ENCODE measurements at places on chromosomes 13 and 19. TPM values are rescaled to one million over a fixed set of nuclear protein-coding genes. Genes with fewer than 3 reads are reported as not detected.

- no peak for DNase-seq
Measured at GRCh38 chr19:38911388-38912001, 491 bp downstream of the CCER2 start.

DNA sequence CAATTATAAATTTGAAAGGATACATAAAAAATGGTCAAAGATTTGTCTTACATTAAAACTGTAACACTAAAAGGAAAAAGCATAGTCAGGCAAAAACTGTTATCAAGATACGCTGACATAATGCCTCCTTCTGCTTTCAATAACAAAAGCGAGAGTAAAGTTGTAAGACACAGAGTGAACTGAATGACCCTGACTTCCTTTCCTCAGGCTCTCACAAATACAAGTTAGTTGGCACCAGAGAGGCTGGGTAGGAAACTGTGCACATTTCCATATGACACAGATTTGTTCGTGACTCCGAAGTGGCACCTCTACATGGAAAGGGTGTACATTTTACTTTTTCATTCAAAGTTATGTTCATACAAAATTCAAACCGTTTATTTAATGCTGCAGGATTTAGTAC, 15.4 kb downstream of the FGF14 start:
- DNase-seq, result no peak

DNA sequence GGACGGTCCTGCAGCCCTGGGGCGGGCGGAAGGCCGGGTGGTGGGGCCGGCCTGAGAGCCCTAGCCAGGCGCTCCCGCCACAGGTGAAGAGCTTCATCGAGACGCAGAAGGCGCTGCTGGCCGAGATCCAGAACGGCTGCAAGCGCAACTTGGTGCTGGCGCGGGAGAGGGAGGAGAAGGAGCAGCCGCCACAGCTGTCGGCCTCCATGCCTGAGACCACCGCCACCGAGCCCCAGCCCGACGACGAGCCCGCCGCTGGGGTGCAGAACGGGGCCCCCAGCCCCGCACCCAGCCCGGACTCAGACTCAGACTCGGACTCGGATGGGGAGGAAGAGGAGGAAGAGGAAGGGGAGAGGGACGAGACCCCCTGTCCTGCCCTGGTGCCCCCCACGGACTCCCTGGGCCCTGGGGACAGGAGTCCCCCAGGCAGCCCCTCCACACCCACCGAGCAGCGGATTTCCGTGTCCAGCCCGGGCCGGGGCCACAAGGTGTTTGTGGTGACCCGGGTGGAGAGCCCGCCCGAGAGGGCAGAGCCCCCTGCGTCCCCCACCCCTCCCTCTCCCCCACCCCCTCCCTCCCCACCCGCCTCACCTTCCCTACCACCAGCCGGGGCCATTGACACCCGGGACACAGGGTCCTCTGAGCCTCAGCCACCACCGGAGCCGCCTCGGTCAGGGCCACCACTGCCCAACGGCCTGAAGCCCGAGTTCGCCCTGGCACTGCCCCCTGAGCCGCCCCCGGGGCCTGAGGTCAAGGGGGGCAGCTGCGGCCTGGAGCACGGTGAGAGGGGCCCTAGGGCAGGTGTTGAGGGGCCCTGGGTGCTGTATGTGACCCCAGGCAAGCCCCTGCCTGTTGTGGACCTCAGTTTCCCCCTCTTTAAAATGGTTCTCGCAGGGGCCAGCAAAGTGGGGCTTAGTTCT, 15.3 kb downstream of the NKPD1 start:
- DNase-seq, result no peak

Gene MEDAG
- total RNA-seq, result not detected

Gene GFY
- total RNA-seq, result not detected

DNA sequence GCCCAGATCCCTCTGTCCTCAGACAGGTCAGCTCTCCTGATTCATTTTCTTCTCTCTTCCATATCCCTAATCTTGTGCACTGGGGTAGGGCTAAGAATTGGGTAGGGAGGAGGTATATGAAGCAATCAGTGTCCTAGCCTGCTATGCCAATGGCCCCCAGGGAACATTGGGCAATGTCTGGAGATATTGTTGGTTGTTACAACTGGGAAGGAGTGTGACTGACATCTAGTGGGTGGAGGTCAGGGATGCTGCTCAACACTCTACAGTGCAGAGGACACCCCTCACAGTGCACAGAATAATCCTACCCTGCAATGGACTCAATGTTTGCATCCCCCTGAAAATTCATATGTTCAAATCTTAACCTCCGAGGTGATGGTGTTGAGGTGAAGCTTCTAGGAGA, 57.5 kb downstream of the CPAMD8 start:
- DNase-seq, result no peak

DNA sequence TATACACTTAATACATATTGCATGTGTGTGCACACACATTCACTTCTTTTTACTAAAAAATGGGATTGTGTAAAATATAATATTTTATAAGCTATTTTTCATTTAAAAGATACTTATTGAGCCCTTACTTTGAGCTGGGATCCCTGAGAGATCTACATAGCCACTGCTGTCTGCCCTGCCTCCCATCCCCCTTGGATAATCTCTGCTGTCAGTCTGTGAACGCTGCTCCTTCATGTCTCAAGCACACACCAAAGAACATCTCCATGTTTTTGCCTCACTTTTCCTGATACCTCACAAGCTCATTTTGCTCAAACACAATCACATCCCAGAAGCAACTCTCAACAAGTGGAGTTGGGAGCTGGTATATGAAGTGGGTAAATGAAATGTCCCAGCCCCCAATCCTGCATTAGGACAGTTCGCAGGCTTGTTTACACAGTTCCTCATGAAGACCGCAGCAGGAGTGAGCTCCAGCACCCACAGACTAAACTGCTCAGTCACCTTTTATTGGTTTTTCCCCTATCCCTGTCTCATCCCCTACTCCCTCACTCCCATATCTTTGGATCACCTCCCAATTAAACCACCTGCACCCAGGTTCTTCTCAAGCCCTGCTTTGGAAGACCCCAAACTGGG, 108.3 kb upstream of the FRY start:
- no peak for DNase-seq

DNA sequence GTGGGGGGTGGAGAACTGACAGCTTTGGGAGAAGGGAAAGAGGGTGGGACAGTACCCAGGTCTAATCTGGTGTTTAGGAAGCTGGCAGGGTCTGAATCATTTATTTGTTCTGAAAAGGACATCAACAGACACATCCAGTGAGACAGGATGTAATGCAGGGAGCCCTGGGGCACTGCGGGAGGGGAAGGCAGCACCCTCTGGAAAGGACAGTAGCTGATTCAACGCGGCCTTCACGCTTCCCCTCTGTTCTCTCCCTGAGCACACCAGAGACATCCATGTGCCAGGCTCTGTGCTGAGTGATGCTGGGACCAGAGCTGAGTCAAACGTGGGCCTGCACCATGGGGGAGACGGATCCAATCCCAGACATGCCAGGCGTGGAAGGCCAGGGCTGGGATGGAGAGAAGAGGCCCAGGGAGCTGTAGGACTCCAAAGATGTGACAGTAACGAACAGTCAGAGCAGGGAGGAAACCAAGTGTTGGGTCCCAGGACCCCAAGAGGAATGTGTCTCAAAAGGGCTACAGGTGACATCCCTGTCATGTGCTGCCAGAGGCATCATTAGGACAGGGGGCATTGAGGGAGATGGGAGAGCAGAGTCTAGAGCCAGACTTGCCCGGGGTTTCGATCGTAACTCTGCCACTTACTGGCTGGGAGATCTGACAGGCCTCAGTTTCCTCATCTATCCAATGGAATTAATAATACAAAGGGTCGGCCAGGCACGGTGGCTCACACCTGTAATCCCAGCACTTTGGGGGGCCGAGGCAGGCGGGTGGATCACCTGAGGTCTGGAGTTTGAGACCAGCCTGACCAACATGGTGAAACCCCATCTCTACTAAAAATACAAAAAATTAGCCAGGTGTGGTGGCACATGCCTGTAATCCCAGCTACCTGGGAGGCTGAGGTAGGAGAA, 1.7 kb downstream of the ETFB start:
- DNase-seq, result peak; percentile 28

DNA sequence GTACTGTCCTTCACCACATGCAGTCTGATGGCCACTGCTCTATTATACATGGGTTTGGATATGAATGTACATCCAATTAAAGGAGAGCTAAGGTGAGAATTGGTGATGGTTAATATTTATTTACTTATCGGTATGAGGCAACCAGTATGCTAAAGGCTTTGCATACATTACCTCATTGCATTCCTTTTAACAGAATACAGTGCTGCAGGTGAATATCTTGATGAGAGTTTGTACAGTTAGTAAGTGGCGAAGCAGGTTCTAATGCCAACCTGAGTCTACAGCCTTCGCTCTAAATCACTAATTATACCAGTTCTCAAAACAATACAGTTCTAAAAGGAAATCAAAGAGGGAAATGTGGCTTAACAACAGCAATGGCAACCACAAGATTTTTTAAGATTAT, 284.1 kb downstream of the ITGBL1 start:
- DNase-seq, result no peak

Gene PSG7
- not detected for total RNA-seq

DNA sequence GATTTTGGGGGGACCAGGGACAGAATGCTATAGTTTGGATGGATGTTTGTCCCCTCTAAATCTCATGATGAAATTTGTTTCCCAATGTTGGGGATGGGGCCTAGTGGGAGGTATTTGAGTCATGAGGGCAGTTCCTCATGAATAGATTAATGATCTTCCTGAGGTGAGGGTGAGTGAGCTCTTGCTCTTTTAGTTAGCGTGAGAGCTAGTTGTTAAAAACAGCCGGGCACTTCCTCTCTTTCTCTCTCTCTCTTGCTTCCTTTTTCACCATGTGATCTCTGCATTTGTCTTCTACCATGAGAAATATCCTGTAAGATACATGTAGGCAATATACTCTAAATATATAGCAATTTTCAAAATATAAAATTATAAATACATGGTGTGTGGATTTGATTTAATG, 290.8 kb upstream of the PCDH9 start:
- DNase-seq, result no peak

Gene ZNF559
- total RNA-seq, result 10.3 TPM

- no peak for DNase-seq
Measured at GRCh38 chr13:103222683-103223082, 156.5 kb upstream of the SLC10A2 start.

Gene UPF3A
- total RNA-seq, result 36.9 TPM

Data from activated naive CD4-positive, alpha-beta T cell treated with anti-CD3 and anti-CD28 coated beads for 36 hours (primary cell).